ENCODE measurements at places on chromosomes 7 and 10.
A peak's percentile ranks its signal among the peaks of the same experiment; 100 is the strongest.

DNA sequence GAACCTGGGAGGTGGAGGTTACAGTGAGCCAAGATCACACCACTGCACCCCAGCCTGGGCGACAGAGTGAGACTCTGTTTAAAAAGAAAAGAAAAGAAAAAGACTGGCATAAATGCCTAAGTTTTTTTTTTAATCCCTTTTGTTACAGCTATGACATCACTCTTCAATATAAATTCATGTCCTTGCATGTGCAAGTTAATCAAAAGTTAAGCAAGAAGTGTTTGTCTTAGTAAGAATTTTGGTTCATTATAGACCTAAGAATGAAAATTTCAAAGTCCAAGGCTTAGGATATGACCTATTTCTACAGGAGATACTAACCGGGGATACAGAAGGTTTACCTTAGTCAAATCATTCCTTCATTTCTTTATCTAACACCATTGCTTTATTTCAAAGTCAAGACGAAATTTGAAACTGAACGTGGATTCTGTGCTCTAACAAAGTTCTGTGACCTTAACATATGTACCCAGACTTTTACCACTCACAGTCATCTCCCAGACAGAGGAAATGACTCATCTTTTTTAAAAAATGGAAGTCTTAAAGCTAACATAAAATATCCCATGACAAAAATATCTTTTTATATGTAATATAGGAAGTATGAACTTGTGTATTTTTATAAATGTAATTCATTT, 29.3 kb upstream of the ITGB8 start:
- DNase-seq: no peak

DNA sequence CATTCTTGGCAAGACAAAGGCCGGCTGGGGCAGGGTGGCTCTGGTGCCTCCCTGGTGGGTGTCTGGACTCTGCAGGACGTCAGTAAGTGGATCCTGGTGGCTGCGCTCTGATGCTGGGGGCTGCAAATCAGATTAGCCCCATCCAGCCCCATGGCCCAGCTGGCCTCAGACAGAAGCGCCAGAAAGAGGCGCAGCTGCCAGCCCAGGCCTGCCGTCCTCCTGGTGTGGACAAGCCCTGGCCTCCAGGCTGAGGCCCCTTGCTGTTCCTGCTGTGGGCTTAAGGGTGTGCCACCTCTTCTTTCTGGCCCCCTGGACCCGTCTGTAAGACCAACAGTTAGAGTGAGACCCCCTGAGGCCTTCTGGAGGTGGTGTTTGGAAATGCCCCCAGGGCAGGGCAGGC, 5.9 kb upstream of the LFNG start:
- DNase-seq: no peak

DNA sequence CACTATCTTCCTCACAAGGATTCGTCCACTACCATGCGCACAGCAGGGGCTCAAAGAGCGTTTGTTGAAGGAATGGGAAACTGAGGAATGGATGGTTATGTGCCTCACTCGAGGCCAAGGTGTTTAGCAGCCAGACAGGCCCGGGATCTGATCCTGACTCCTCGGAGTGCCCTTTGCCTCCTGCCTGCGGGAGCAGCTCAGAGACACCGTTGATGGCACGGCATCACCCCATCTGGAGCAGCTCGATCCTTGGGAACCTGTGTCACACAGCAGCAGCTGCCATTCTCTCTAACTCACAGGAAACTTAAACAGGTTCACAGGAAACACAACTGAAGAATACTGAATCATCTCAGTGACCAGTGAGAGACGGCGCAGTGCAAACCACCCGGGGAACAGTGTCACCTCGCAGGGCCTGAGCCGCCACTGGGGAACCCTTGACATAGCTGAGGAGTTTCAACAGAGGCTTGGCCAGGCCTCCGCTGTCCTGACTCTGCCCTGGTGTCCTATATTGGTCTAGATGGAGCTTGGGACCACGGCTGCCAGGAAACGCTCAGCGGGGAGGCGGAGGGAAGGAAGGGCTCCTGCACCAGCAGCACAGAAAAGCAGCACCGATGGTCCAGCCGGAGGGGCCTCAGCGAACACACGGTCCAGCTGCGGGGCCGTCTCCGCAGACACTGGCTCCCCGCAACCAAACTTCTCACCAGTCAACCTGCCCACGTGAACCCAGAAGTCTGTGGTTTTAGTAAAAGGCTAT, 169.4 kb downstream of the ADARB2 start:
- no peak for DNase-seq

GRCh38 chr7:129831424-129832058, 121.2 kb downstream of the UBE2H start:
- no peak for DNase-seq

DNA sequence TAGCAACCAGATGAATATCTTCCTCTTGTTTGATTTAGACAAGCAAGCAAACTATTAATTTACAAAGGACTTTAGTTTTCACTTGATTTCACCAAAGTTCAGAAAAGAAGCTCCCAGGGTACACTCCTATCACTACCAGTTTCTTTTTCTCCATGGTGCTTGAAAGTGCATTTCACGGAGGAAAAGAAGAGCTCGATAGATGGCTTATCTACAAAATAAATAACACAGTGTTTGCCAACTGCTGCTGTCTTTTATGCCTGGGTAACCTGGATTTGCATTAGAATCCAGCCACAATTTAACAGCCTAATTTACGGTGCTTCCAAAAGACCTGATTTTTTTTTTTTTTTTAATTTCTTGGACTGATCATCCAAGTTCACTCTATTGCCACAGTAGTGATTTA, 275.7 kb downstream of the GPR37 start:
- no peak for DNase-seq

DNA sequence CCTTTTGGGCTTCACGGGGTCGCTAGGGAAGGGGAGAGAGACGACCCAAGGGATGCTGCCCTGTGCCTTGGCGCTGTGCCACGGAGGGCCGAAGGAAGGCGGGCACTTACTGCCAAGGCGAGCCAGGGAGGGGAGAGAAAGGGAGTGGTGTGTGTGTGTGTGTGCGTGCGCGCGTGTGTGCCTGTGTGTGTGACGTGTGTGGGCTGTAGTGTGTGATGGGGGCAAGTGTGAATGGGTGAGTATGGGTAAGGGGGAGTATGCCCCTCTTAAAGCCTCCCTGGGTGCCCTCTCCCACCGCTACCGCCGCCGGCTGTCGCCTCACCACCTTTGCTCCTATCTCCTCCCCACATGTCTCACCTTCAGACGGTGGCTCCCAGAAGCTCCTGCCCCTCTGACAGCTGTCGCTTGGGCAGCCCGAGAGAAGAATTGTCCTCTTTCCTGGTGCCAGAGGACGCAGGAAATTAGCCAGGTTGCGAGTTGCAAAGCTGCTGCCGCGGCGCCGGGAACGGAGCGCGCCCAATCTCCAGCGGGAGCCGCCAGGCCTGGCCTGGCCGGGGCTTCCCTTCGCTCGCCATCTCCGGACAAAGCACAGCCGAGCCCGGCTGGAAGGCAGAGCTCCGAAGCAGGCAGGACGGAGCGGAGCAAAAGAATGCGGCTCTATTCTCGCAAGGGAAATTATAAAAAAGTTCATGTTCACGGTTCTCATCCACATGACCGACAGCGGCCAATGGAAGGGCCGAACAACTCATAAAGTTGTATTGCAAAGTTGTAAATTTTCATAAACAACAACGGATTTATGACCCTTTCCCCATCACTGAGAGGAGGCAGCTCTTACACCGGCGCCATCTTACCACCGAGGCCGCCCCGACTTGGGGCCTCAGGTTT, at the start of gene HOXA3:
TSS of gene HOXA3 (minus strand) at position 653 of the 885 bp plus-strand sequence. CDS start 41,943 bp downstream, outside the sequence.
- no peak for DNase-seq

- no peak for DNase-seq
These were observed 103.9 kb downstream of the IDE start for GRCh38 chr10:92470026-92470425.

DNA sequence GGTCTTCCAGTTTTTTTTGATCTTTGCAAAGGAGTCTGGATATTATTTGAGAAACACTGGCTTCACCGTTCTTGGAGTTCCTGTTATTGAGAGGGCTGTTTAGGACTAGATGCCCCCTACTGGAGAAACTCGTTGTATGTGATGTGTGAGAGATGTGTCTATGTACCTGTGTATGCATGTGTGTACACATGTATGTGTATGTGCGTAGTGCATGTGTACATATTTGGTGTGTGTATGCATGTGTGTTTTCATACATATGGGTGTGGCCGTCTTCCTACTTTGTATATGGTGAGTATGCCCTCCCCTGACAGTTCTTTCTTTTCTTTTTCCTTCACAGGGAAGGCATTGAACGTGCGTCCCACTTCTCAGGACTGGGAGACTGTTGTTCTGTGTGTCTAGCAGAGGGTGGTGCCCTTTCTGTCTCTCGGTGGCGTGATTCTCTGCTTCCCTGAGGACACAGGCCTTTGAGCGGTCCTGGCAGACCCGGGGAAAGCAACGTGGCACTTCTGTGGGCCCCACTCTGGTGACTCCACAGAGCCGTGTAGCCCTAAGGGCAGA, 3.0 kb upstream of the CALHM3 start:
- peak; percentile 46 for DNase-seq

DNA sequence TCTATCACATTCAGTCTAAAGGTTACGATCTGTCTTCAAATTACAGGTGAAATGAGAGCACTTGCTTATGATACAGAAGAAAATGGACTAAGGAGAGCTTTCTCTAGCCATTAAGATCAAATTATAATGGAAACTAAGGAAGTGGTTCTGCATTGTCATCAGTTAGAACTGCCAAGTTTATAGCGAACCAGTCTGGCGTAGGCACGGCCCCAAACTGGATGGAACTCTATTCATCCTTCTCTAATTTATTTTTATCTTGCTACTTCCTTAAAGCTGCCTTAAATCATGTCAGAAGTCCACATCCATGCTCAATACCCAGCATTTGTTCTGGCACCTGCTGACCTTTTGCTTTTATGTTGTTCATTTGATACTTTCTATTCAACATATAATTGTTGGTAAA, 63.7 kb upstream of the APBB1IP start:
- DNase-seq: no peak

GRCh38 chr7:111093496-111093895, 2.6 kb downstream of the LRRN3 start:
- peak; percentile 31 for DNase-seq

GRCh38 chr10:66218289-66218688, 707.5 kb upstream of the LRRTM3 start:
- no peak for DNase-seq
